ENCODE measurements at places on chromosomes 4 and X. TPM values are rescaled to one million over a fixed set of nuclear protein-coding genes. Genes with fewer than 3 reads are reported as not detected.

The NRK gene
- 9.1 TPM for total RNA-seq

DNA sequence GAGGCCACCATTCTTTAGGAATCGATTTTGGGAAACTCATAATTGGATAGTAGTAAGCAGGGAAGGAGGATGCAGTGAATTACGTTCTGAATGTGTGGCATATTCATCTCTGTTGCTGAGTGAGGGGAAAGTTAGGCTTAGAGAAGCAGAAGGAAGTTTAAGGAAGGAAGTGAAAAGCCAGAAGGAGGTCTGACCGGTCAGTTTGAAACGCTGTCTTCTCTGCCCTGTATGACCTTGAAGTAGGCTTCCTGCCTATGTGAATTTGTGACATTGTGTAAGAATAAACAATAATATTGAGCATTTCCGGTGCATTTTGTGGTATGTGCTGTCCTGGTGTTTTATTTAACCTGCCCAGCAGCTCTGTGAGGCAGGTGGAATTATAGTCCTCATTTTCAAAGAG lies 67.3 kb downstream of the PDLIM5 start:
- no peak overlapping the region for H3K4me3 ChIP-seq
- no peak for DNase-seq
- H3K27me3 ChIP-seq: no peaks in the 10 kb centered on the region
- no peak overlapping the region for H3K27ac ChIP-seq

GRCh38 chr4:23023121-23023520 lies 330.4 kb downstream of the GBA3 start:
- DNase-seq: no peak
- H3K36me3 ChIP-seq: no peaks in the 10 kb centered on the region
- H3K27me3 ChIP-seq: no peaks in the 10 kb centered on the region
- no peaks in the 10 kb centered on the region for H3K4me1 ChIP-seq
- H3K27ac ChIP-seq: no peak overlapping the region

The ASMTL gene
- 15.1 TPM for total RNA-seq

GRCh38 chr4:76822303-76822702 lies 75.6 kb downstream of the SOWAHB start:
- H3K36me3 ChIP-seq: no peaks in the 10 kb centered on the region
- H3K4me3 ChIP-seq: no peak overlapping the region
- H3K27ac ChIP-seq: no peak overlapping the region
- H3K4me1 ChIP-seq: no peaks in the 10 kb centered on the region
- no peaks in the 10 kb centered on the region for H3K27me3 ChIP-seq
- DNase-seq: no peak

The ARX gene
- total RNA-seq: not detected

- H3K27me3 ChIP-seq: no peaks in the 10 kb centered on the region
- no peak overlapping the region for H3K4me3 ChIP-seq
- no peaks in the 10 kb centered on the region for H3K36me3 ChIP-seq
- peak; percentile 72 for DNase-seq
Observed at GRCh38 chrX:13029887-13030771, 14.3 kb downstream of the FAM9C start.

The CPE gene
- total RNA-seq: 106 TPM

The NAP1L3 gene
- total RNA-seq: 37.9 TPM

DNA sequence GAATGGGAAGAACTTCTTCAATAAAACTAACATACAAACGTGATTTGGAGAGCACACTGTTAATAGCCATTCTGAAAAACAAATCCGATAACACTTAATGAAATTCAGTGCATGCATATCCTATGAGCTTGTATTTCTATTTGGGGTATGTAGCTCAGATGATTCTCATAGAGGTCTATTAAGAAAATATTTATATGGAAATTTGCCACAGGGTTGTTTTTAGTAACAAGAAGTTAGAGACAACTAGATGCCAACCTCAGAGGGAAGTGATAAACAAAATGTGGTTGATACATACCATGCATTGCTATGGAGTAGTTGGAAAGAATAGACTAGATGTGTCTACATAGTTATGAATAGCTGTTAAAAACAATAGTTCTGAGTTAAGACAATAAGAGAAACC lies 395.8 kb upstream of the MAGEB18 start:
- no peaks in the 10 kb centered on the region for H3K4me1 ChIP-seq
- H3K36me3 ChIP-seq: no peaks in the 10 kb centered on the region
- no peaks in the 10 kb centered on the region for H3K27me3 ChIP-seq
- DNase-seq: no peak
- no peak overlapping the region for H3K27ac ChIP-seq

The WNK3 gene
- total RNA-seq: 12.5 TPM

- no peaks in the 10 kb centered on the region for H3K36me3 ChIP-seq
- H3K4me3 ChIP-seq: no peak overlapping the region
- H3K27ac ChIP-seq: no peak overlapping the region
- H3K4me1 ChIP-seq: no peaks in the 10 kb centered on the region
- no peak for DNase-seq
Observed at GRCh38 chrX:110135618-110136017, 132.7 kb downstream of the TMEM164 start.

- no peak overlapping the region for H3K4me3 ChIP-seq
- H3K27ac ChIP-seq: peak overlapping the region; percentile 10
- no peaks in the 10 kb centered on the region for H3K27me3 ChIP-seq
- no peak for DNase-seq
- peaks cover 12% of the 10 kb centered on the region for H3K4me1 ChIP-seq
Observed at GRCh38 chr4:154616287-154616686, 3.8 kb upstream of the FGG start.

- no peaks in the 10 kb centered on the region for H3K36me3 ChIP-seq
- H3K4me3 ChIP-seq: no peak overlapping the region
- no peaks in the 10 kb centered on the region for H3K27me3 ChIP-seq
- peak overlapping the region; percentile 10 for H3K27ac ChIP-seq
- no peak for DNase-seq
Observed at GRCh38 chr4:8435656-8436121, 4.8 kb downstream of the ACOX3 start.

The CHST7 gene
- 5.5 TPM for total RNA-seq

GRCh38 chr4:25253071-25253445 lies 19.2 kb downstream of the PI4K2B start:
- no peaks in the 10 kb centered on the region for H3K36me3 ChIP-seq
- no peak for DNase-seq
- H3K27ac ChIP-seq: peak overlapping the region; percentile 14

The PRAF2 gene
- total RNA-seq: 6.7 TPM

- H3K4me3 ChIP-seq: no peak overlapping the region
- no peak overlapping the region for H3K27ac ChIP-seq
- no peaks in the 10 kb centered on the region for H3K27me3 ChIP-seq
- DNase-seq: no peak
Observed at GRCh38 chr4:134539729-134540231, 338.2 kb upstream of the PABPC4L start.

- no peaks in the 10 kb centered on the region for H3K27me3 ChIP-seq
- H3K27ac ChIP-seq: no peak overlapping the region
- peak; percentile 38 for DNase-seq
- H3K36me3 ChIP-seq: no peaks in the 10 kb centered on the region
- no peak overlapping the region for H3K4me3 ChIP-seq
- H3K4me1 ChIP-seq: peaks cover 3% of the 10 kb centered on the region
Observed at GRCh38 chr4:70651864-70652506, 14.3 kb downstream of the JCHAIN start.

GRCh38 chr4:172514801-172515200 lies 653.8 kb upstream of the GALNT7 start:
- H3K36me3 ChIP-seq: no peaks in the 10 kb centered on the region
- DNase-seq: no peak
- H3K27me3 ChIP-seq: no peaks in the 10 kb centered on the region
- no peak overlapping the region for H3K4me3 ChIP-seq
- no peak overlapping the region for H3K27ac ChIP-seq
- no peaks in the 10 kb centered on the region for H3K4me1 ChIP-seq

DNA sequence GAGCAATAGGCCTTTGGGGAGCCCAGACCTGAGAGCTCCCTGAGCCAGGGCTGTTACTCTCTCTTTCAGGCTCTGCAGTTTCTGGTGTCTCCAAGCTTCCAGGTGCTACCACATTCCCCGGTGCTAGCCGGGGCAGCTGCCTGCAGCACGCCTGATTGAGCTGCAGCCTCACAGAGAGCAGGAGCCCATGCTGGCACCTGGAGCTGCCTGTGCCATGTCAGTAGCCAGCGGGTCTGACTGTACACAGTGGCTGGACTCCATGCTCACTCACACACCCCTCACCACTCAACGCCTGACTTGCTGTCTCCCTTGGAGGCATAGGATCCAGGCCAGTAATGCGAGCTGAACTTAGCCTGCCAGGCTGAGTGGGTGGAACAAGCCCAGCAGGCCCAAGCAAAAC lies 800.4 kb upstream of the AGA start:
- H3K27me3 ChIP-seq: no peaks in the 10 kb centered on the region
- H3K27ac ChIP-seq: no peak overlapping the region
- no peak overlapping the region for H3K4me3 ChIP-seq
- no peaks in the 10 kb centered on the region for H3K36me3 ChIP-seq
- no peak for DNase-seq

The ETDB gene
- not detected for total RNA-seq

DNA sequence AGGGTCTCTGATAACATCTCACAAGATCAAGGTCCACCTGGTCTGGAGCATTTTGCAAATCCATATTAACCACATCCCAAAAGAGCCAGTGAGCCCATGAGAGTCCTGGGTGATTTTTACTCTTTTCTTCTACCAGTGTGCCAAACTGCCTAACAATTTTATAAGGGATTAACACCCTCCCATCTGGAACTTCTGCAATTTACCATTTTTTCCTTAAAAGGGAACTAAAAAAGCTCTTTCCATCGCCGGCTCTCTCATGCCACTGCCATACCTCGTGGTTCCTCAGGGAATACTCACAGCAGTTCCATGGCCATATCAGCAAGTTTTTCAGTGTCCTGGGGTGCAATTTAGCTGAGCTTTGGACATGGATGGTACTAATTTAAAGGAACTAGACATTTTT lies 55.7 kb downstream of the SEPSECS start:
- no peaks in the 10 kb centered on the region for H3K27me3 ChIP-seq
- H3K4me3 ChIP-seq: no peak overlapping the region
- peaks cover 3% of the 10 kb centered on the region for H3K4me1 ChIP-seq
- DNase-seq: no peak
- no peaks in the 10 kb centered on the region for H3K36me3 ChIP-seq

- no peaks in the 10 kb centered on the region for H3K36me3 ChIP-seq
- H3K4me3 ChIP-seq: no peak overlapping the region
- H3K4me1 ChIP-seq: no peaks in the 10 kb centered on the region
- no peaks in the 10 kb centered on the region for H3K27me3 ChIP-seq
- DNase-seq: peak; percentile 82
Observed at GRCh38 chr4:169566021-169566818, 46.2 kb downstream of the NEK1 start.

GRCh38 chr4:38665551-38666411 lies 1.8 kb downstream of the KLF3 start:
- H3K4me3 ChIP-seq: peak overlapping the region; percentile 95
- H3K27ac ChIP-seq: peak overlapping the region; percentile 97
- DNase-seq: no peak
- peaks cover 40% of the 10 kb centered on the region for H3K4me1 ChIP-seq
- H3K27me3 ChIP-seq: no peaks in the 10 kb centered on the region

DNA sequence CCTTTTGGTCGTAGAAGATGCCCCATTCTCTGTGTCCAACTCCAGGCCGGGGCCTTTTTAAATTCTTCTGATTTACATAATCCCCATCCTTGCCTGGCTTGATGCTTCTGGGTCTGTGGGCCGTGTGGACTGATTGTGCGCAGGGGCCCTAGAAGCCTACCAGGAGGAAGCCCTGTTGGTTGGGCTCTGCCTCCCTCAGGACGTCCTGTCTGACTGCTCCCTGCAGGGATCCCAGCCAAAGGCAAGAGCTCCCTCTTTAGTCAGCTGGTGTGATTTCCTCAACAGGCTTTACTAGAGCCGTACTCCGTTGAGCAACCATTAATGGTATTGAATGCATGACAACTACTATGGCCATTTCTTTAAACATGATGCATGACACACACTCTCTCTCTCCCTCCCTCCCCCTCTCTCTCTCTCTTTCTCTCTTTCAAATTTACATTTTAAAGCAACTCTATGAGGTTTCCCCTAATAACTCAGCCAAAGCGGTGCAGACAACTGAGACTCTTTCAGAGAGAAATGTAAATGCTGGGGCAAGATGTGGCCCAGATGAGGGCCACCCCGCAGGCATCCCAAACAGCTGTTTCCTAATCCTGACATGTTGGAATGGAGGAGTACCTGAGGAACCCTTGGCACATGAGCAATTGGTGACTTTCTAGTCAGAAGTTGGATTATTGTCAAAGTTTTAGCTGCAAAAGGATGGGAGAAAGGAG lies 117.3 kb downstream of the DRD5 start:
- no peaks in the 10 kb centered on the region for H3K4me1 ChIP-seq
- H3K27ac ChIP-seq: no peak overlapping the region
- H3K36me3 ChIP-seq: no peaks in the 10 kb centered on the region
- peak; percentile 74 for DNase-seq
- no peak overlapping the region for H3K4me3 ChIP-seq
- peaks cover 12% of the 10 kb centered on the region for H3K27me3 ChIP-seq

The ANXA10 gene
- total RNA-seq: 33.4 TPM

The PABPC5 gene
- 7.1 TPM for total RNA-seq

The BEND2 gene
- not detected for total RNA-seq

GRCh38 chrX:626745-627509 lies 3.7 kb upstream of the SHOX start:
- H3K27ac ChIP-seq: no peak overlapping the region
- H3K27me3 ChIP-seq: peaks cover 84% of the 10 kb centered on the region

- H3K4me3 ChIP-seq: no peak overlapping the region
- H3K4me1 ChIP-seq: peaks cover 6% of the 10 kb centered on the region
- peak; percentile 49 for DNase-seq
- no peak overlapping the region for H3K27ac ChIP-seq
- H3K27me3 ChIP-seq: no peaks in the 10 kb centered on the region
Observed at GRCh38 chr4:143294310-143294709, 42.4 kb upstream of the GAB1 start.

DNA sequence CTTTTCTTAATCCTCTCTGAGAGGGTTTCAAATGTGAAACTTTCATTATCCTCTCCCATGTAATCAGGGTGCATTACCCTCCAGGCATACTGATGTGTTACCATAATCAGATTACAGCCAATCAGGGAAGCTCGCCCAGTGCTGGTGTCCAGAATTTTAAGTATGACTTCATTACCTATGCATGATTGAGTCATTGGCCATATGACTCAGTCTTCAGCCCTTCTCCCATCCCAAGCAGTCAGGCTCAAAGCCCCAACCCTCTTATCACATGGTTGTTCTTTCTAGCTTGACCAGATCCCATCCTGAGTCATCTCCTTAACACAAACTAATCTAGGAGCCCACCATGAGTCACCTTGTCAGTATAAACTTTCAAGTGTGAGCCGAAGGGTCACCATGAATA lies 1668.1 kb upstream of the AGA start:
- no peaks in the 10 kb centered on the region for H3K36me3 ChIP-seq
- no peaks in the 10 kb centered on the region for H3K4me1 ChIP-seq
- no peak overlapping the region for H3K4me3 ChIP-seq

All from hepatocyte (in vitro differentiated cells).